ENCODE measurements at places on chromosomes 5 and 9.

- no peak for DNase-seq
Observed at GRCh38 chr9:12855066-12855465, 80.2 kb downstream of the LURAP1L start.

- no peak for DNase-seq
Observed at GRCh38 chr5:1552521-1553255, 28.9 kb upstream of the LPCAT1 start.

GRCh38 chr9:91160599-91161464 lies 200.9 kb downstream of the AUH start:
- DNase-seq, result no peak

DNA sequence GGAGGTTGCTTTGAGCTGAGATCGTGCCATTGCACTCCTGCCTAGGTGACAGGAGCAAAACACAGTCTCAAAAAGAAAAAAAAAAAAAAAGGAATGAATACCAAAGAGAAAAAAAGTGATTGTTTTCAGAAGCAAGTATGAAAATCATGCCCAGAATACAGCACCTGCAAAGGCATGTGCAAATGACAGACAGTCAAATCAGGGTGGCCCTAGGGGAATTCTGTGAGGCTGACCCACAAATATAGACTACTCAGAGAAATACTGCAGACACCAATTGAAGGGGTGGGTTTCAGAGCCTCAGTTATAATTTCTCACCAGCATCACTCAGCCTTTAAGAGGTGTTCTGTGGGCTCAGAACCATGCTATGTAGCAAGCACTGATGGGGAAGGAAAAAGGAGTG lies 28.6 kb downstream of the DCAF12 start:
- no peak for DNase-seq

DNA sequence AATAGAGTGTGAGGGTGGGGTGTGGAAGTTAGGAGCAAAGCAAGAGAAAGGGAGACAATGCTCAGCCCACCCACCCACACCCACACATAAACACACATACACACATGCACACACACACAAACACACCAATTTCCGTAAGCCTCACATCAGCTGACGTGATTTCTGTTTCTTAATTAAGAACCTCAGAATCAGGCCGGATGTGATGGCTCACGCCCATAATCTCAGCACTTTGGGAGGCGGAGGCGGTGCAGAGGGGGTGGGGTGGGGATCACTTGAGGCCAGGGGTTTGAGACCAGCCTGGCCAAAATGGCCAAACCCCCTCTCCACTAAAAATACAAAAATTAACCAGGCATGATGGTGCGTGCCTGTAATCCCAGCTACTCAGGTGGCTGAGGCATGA lies 26.4 kb upstream of the PIK3R1 start:
- DNase-seq, result no peak

GRCh38 chr9:119181561-119181960 lies 187.7 kb downstream of the BRINP1 start:
- no peak for DNase-seq

DNA sequence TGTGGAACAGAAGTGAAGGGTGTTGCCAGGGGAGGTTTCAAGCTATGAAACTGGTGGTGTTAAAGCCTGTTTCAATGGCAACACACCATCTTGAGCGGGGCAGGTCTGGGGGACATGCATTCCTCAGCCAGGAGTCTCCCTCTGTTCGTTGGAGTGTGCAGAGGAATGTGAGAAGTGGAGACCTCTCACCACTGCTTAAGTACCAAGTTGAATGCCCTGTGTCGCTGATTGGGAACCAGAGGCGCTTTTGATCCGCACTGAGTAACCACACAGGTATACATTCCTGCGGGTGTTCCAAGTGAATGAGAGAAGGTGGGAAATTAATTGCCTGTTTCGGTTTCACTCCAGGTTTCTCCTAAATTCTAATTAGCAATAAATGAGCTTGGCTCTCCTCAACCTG lies 99.4 kb downstream of the LIX1 start:
- DNase-seq, result no peak

- DNase-seq, result no peak
Observed at GRCh38 chr9:71929791-71930440, 18.5 kb downstream of the C9orf85 start.

- DNase-seq, result no peak
Observed at GRCh38 chr5:80963521-80963895, 3.3 kb downstream of the RASGRF2 start.

DNA sequence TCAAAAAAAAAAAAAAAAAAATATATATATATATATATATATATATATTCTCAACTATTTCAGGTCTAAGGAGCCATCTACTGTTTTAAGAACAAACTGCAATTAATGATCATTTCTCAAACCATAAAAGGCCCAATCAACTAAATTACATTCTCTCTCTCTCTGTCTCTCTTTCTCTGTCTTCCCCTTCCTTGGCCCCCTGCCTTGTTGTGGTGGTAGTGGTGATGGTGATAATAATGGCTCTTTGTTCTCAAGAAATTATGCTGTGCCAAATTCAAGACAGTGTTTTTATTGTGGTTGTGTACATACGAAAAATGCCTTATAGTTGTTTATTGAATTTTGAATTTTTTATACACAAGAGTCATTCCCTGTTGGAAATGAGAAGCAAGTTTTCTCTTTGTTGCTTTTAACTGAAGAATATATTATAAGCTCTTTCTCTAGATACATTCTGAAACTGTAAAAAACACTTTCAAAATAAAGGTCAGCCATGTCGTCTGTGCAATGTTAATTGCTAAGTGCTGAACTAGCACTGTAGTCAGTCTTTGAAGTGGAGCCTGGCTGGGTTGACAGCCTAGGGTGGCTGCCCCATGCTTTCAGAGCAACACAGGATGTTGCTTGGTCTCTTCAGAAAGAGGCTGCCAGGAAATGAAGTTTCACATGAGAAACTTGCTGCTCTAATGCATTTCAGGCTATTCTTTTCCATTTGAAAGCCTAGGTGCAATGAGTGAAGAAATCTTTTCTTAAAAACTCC lies 96.0 kb downstream of the HINT1 start:
- no peak for DNase-seq

DNA sequence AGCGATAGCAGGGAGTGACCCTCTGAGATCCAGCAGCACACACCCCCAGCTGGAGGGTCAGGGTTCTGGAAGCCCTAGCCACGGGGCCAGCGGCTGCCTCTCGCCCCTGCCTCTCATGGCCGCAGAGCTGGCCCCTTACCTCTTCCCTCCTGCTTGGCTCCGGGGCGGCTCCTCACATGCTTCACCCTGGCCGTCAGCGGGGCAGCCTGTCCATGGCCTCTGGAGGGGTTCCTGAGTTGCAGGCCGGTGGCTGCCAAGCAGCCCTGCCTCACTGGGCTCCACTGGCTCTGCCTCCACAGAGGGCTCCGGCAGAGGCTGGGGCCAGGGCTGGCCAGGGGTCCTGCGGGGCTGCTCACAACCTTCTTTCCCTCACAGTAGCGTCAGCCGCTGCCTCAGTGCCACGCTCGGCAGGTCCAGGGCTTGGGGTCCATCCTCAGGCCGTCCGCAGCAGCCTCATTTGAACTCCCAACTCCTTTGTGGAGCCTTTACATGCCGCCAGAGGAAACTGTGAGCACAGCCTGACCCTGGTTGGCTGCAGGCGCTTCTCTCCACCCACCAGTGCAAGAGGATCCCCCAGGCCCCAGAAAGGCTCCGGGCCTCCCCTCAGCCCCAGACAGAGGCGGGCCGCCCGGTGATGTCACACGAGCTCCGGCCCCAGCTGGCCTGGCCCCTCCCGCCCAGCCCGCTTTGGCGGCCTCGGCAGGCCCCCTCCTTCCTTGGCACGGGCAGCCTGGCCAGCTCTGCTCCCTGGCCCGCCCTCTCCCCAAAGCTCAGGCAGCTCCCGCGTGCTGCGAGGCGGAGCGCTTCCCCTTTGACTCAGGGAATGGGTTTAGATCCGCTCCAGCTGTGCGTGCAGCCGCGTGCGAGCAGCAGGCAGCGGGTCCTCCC lies at the start of gene ANGPTL2:
ANGPTL2 (minus strand) TSS at position 460 of the 888 bp plus-strand sequence. CDS start 13,904 bp downstream, outside the sequence.
- DNase-seq, result peak; percentile 77

DNA sequence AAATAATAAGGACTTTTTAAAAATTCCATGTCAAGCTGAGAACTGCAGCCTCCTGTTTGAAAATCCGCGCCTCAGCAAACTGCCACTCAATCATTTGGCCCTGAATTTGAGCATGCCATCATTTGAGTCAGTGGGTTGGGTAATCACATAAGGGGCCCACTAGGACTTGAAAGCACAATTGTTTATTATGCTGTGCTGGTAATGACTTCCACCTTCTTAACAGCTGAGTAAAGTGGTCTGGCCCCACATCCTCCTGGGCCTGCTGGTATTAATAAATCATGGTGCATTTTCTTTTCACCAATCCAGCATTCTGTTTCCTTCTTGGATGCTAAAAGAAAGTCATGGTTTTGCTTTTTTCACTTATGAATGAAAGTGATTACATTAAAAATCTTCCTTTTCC lies 103.0 kb upstream of the CTSL start:
- no peak for DNase-seq

DNA sequence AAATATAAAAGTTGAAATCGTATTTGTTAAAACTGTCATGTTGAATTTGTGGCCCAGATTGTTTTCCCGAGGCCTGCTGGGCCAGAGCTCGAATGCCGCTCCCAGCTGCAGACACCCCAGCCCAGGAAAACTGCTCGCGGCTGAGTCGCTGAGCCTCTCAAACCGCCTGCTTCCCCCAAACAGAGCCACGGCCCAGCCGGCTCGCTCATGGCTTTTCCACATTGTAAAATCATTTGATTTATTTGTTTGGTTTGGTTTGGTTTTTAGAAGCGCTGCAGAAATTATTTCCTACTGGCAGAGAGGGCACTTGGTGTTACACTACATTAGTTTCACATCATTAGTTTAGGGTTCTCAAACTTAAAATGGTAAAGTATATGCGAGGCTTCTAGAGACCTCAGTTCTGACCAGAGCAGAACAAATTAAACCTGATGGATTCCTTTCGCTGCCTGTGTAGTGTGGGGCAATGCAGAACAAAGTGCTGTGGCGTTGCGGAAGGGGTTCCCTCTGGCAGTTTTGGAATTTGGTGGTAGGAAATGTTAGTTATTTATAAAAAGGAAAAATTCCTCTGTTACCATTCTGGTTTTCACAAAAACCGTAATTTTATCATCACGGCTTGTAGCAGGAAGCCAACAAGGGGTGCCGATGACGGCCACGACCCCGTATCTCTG lies 156.5 kb upstream of the PITX1 start:
- DNase-seq, result no peak

All from mesothelial cell of epicardium (in vitro differentiated cells).